NCI-H187 (cell line): ENCODE measurements at places on chromosomes 2 and 18.

- no peak for DNase-seq
Measured at GRCh38 chr2:216991563-216991962, 131.7 kb upstream of the TNP1 start.

DNA sequence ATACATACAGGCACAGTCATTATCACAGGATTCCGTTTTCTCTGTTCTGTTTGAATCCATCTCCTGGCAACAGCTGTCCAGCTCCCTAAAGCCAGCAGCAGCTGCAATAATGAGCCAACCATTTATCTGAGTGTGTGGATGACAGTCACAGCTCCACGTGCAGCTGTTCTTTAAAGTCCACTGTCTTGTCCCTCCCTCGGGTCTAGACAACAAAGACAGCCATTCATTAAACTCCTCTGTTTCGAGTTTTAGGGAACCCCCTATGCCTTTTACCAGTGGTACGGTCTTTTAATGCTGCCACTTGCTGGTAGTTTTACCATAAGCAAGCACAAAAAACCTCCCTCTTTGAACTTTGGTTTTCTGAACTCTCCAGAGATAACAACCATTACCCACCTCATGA lies 16.0 kb upstream of the MSGN1 start:
- no peak for DNase-seq

DNA sequence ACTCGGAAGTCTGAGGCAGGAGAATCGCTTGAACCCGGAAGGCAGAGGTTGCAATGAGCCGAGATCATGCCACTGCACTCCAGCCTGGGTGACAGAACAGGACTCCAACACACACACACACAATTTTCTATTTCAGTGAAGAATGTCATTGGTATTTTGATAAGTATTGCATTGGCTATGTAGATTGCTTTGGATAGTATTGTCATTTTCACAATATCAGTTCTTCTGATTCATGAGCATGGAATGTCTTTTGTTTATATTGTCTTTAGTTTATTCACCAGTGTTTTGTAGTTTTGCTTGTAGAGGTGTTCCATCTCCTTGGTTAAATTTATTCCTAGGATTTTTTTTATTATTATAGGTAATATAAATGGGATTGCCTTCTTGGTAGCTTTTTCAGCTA lies 693.4 kb upstream of the SYT4 start:
- DNase-seq, result no peak

DNA sequence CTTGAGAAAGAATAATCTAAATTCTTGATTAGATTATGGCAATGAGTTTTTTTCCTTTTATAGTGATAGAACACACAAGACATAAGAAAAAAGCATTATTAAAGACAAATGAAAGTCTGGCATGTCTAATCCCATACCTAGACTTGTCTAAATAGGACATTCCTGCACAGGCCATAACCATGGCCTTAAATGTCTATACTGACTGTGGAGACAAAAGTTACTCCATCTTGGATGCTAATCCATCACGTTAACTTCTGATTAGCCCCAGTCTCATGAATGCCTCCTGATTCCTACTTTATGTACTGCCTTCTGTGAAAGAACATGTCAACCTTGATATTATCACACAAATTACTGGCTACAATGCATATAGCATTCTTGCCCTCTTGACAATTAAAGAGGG lies 23.6 kb downstream of the ORC2 start:
- no peak for DNase-seq

GRCh38 chr18:55014095-55014494 lies 54.8 kb upstream of the CCDC68 start:
- DNase-seq, result no peak

- DNase-seq, result no peak
Measured at GRCh38 chr2:144943986-144944385, 424.1 kb upstream of the ZEB2 start.

GRCh38 chr2:176680916-176681516 lies 411.8 kb downstream of the MTX2 start:
- DNase-seq, result no peak

GRCh38 chr2:223788826-223789225 lies 48.6 kb downstream of the AP1S3 start:
- DNase-seq, result no peak

DNA sequence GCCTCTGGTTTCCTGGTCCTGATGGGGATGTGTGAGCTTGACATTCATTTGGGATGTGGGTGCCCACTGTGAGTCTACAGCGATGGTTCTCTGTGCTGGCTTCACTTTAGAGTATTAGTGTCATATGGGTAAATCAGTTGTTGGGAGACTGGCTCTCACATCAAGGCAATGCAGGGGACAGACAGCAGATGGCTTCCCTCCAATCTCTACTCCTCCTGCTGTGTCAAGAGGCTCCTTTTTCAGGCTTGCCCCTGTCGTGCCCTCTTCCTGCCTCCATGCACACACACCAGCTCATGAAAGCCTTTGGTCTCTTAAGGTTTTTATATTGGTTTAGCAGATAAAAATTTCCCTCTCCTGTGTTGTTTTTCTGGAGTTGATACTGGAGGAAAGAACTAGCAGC lies 315.6 kb downstream of the RDH14 start:
- no peak for DNase-seq

GRCh38 chr2:105261061-105261460 lies 19.5 kb downstream of the GPR45 start:
- no peak for DNase-seq

- no peak for DNase-seq
Measured at GRCh38 chr18:67400502-67401117, 115.9 kb downstream of the DSEL start.

- peak; percentile 68 for DNase-seq
Measured at GRCh38 chr18:3726238-3726951, 276.4 kb downstream of the TGIF1 start.

- DNase-seq, result no peak
Measured at GRCh38 chr2:55771612-55772011, 78.0 kb upstream of the PNPT1 start.

DNA sequence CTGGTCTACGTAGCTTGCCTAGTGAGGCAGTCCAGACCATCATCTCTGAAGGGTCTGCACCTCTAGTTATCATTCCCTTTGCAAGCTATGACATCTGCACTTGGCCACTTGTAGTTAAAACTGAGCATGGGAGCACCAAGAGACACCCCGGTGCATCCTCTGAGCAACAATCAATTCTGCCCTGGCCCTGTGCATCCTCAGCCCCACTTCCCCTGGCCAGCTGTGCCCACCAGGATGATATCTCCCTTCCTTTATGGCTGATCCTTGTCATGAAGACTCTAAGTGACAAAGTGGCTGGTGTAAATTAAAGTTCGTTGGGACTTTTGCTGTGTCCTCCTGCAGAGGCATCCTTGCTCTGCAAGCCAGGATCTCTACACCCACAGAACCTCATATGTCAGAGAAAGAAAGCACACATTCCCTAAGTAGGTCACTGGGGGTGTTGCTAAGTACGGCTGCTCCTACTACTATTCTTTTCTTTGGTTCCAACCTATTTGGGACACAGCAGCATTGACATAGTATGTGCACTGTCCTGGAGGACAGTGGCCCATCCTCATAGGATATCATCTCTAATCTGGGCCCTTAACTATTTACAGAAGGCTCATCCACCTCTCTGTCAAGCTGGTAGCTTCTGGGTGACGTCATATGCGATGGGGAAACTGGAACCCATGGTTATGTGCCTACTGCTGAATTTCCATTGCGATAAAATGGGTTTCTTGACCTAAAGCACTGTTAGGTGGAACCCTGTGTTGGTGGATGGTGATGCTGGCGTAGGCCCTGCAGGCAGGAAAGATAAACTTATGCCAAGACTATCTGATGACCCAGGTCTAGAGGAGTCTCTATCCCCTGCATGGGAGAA lies 384.3 kb upstream of the ID2 start:
- no peak for DNase-seq

- no peak for DNase-seq
Measured at GRCh38 chr18:74251297-74252038, 40.3 kb downstream of the CYB5A start.

DNA sequence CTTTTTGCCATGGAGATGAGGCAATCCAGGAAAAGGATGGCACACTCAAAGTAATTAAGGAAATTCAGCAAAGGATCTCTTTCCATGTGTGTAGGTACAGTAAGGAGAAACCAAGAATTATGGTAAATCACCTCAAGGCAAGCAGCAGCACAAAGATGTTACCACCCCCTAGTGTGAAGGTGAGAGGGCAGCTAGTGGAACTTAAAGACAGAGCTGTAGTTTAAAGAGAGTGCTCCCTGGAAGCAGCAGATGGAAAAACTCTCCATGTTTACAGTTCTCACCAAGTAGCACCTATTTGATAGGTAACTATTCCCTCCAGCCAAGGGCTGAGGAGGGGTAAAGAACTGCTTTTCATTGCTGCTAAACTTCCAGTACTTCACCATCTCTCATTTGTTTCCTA lies 860.4 kb upstream of the CRIM1 start:
- no peak for DNase-seq

DNA sequence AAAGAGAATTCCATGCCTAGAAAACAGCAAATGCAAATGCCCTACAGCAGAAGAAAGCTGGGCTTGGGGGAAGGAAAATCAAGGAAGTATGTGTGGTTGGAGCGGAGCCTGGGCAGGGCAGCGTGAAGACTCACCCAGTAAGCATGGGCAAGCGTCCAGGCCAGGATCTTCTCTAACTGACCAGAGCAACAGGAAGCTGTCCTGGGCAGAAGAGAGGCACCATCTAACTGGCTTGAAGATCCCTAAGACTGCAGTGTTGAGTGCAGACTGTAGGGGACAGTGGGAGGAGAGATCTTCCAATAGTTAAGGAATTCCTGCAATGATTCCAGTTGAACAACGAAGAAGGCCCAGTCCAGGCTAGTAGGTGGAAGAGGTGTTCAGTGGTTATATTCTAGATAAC lies 57.9 kb downstream of the NXPH2 start:
- DNase-seq, result no peak

DNA sequence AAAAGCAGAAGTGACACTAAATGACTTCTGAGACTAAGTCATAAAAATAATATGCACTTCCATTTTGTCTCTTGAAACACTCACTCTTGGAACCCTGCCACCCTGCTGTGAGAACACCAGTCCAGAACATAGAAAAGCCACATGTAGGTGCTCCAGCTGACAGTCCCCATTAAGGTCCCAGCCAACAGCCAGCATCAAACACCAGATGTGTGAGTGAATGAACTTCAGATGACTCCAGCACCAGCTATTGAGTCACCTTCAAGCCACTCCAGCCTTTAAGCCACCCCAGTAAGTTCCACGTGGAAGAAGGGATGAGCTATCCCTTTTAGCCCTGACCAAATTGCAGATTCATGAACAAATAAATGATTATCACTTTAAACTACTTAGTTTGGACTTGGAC lies 31.5 kb upstream of the LGALSL start:
- no peak for DNase-seq

GRCh38 chr2:190344276-190344827 lies 963 bp downstream of the INPP1 start:
- DNase-seq, result no peak

DNA sequence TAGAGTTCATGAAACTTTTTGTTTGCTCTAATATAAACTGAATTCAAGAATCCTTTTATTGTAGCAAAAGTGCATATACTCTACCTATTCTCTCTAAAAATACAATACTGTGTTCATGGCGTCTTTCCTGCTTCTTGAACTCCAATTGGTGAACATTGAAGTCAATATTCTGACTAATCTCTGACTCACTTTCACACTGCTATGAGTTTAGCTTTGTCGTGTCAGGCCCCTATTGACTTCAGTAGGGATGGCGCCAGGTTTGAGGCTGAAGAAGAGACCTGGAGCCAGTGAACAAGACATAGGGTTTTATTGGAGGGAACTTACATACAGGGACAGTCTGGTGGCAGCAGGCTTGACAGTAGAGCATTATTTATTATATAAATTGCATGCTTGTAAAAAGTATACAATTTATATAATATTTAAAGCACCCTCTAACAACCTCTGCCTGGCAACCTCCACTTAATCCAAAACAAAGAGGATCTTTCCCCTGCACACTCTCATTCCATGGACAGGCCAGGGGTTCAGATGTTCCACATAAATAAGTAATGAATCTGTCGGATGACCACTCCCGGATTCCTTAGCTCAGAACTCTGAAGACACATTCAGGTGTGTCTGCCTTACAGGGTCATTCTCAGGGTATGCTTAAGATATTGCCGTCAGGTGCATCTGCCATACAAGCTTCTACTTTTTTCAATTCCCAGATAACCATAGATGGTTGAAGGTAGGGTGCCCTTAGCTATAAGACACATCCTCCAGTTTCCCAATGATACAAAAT lies 141.0 kb downstream of the CERS6 start:
- no peak for DNase-seq

GRCh38 chr2:80395251-80395650 lies 90.7 kb upstream of the LRRTM1 start:
- no peak for DNase-seq

DNA sequence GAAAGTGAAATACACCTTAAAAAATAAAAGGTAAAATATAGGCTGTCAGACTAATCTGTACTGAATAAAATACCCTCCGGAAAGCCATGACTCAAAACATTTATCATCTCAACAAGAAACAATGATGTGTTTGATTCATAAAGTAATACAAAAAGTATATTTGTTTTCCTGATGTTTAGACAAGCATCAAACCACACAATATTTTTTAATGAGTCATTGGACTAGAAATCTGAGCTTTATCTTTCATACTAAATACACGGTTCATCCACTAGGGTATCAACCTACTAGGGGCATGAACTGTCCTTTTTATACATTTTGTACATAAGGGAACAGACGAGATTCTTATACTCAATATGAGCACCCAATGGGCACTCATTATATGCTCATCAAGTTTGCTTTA lies 31.3 kb downstream of the CD226 start:
- no peak for DNase-seq

DNA sequence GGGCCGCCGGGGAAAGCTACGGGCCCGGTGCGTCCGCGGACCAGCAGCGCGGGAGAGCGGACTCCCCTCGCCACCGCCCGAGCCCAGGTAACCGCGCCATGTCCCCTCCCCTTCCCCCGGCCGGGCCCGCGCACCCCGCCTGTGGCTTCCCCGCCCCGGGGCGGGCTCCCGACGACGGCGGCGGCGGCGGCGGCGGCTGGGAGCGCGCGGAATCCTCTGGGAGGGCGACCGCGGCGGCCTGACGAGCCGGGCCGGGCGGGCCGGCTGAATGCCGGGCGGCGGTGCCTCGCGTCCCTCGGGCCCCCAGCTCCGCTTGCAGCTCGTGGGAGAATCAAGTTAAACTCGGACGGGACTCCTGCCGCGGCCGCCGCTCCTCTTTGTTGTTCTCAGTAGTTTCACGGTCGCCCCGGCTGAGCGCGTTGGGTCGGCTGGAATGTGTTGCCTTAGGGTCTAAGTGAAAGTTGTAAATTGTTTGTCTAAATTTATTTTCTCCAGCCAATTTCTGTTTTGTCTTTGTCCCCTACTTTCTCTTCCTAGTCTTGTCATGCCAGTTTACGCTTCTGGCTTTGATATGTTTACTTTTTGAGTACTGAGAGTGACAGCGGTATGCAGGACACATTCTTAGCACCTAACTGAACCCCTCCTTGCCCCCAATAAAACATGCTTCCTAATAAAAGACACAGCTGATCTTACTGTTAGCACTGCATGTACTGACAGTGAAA lies 685 bp downstream of the SMAD4 start:
- DNase-seq, result peak; percentile 8
